CD4-positive, alpha-beta T cell treated with Interleukin-6 at 100 ng/mL for 8 hours (primary cell): ENCODE measurements at places on chromosomes 1 and 21.

DNA sequence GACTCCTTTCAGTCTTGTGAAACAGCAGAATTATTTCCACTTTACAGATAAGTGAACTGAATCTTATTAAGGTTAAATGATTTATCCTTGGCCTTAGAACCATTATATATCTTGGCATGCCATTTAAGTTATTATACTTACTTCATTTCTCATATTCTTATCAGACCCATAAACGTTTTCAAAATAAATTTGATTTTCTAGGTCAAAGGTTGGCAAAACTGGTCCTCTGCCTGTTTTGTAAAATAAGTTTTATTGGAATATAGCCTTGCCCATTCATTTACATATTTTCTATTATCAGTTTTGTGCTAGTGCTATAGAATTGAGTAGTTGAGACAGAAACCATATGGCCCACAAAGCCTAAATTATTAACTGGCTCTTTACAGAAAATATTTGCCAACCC is 32.9 kb upstream of the SNRPE start:
- DNase-seq: no peak

DNA sequence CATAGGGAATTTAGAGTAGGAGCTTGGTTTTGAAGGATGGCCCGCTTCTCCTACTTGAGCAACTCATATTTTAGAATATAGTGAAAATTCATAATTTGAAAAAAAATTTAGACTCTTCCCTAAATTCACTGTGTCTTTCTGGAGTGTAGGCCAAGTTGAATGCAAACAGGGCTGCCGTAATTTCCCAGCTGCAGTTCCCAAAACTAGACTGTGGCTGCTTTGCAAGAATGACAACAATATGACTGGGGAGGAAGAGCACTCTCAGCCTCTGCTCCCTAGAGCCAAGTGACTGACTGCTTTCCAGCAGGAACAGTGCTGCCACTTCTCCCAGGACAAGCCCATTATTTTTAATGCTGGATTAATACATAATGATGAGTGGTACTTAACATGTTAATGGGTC is 209.0 kb downstream of the RHOU start:
- no peak for DNase-seq

- no peak for DNase-seq
Observed at GRCh38 chr1:5730272-5731109, 261.7 kb downstream of the NPHP4 start.

- DNase-seq: no peak
Observed at GRCh38 chr1:229209386-229209785, 61.5 kb upstream of the RAB4A start.
